ENCODE measurements at places on chromosomes 4 and X.

DNA sequence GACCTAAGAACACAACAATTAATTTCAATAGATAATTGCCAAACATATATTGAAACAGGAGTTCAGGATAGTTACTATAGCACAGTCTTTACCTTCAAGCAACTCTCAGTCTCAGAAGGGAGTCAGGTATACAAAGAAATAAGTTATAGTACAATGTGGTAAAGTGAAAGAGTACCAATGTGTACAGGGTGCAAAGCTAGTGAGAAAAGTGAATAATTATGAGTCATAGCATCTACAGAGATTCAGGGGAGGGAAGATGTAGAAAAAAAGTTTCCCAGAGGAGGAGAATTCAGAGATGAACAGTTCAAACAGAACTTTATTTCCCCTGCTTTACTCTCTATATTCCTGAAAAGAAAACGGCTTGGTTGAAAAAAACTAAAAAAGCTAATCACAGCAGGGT is 22.7 kb upstream of the DKK2 start:
- no peak for DNase-seq

DNA sequence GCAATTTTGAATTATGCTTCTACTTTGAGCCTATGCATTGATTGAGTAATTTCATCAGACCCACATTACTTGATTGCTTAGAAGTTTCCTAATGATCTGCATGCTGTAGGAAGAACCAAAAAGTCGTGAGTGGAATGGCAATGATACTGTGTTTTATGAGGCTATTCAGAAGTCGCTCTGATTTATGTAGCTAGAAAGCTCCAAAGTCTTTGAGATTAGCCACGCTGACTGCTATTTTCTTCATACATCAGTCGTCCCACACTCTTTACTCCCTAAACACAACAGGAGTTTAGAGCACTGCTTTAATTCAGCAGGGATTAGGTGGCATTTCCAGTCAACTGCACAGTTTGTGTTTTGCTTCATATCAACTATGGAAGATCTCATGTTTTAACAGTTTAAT is 4.1 kb downstream of the GRID2 start:
- no peak for DNase-seq

DNA sequence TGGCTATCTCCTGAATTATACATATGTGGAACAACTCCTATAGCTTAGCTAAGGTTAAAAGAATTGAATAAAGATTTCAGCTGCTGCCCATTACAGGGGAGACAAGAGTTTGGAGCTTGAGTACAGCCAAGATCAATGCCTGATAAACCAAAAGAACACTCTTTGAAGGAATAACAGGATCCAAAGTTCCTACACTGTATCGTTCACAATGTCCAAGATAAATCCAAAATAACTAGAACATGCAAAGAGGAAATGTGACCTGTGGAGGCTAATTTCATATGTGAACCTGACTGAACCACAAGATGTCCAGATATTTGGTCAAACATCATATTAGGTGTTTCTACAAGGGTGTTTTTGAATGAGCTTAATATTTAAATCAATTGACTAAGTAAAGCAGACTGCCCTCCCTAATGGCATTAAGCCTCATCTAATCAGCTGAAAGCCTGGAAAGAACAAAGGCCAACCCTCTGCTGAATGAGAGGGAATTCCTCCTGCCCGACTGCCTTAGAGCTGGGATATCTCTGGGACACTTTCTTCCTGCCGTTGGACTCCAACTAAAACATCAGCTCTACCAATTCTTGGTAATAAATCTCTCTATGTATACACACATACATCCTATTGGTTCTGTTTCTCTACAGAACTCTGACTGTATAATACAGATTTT is 19.2 kb downstream of the RFC1 start:
- DNase-seq = no peak

GRCh38 chr4:7756561-7757355 is 182.9 kb downstream of the AFAP1 start:
- no peak for DNase-seq

DNA sequence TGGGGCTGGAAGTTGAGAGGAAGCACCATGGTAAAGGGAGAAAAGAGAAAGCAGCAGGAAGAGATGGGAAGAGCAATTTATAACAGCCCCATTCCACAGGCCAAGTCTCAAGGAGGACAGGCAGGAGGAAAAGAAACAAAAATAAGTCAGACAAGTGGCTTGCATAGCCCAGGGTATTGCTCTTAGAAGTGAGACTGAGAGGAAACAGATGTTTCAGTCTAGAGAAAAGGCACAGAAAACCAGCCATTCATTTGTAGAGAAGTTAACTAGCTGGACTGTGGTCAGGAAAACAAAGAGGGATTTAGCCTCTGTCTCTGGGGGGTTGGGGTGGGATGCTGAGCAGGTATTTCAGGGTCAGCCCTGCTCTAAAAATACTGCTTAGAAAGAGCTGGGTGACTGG is 175.0 kb upstream of the ARHGEF9 start:
- no peak for DNase-seq

- no peak for DNase-seq
Measured at GRCh38 chr4:22803512-22803911, 110.8 kb downstream of the GBA3 start.

DNA sequence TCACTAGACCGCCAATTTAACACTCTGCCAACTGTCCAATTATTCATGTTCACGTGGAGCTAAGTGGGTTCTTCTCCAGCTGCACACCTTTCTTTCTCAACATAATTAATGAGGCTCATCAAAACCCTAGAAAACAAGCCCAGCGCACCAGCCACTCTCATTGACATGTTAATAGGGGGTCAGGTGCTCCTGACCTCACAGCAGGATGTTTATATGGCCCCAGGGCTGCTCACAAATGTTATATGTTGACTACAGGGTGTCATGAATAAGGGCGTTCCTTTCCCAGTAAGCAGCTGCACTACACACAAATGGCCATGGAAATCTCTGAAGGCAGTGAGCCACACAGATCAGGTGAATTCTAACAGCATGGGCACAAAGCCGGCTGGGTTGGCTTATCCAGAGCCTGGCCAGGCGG is 209.8 kb downstream of the MGST2 start:
- DNase-seq = no peak

- DNase-seq = no peak
Measured at GRCh38 chr4:57074744-57075143, 35.4 kb downstream of the IGFBP7 start.

- no peak for DNase-seq
Measured at GRCh38 chrX:80807606-80807991, 2.1 kb downstream of the BRWD3 start.

DNA sequence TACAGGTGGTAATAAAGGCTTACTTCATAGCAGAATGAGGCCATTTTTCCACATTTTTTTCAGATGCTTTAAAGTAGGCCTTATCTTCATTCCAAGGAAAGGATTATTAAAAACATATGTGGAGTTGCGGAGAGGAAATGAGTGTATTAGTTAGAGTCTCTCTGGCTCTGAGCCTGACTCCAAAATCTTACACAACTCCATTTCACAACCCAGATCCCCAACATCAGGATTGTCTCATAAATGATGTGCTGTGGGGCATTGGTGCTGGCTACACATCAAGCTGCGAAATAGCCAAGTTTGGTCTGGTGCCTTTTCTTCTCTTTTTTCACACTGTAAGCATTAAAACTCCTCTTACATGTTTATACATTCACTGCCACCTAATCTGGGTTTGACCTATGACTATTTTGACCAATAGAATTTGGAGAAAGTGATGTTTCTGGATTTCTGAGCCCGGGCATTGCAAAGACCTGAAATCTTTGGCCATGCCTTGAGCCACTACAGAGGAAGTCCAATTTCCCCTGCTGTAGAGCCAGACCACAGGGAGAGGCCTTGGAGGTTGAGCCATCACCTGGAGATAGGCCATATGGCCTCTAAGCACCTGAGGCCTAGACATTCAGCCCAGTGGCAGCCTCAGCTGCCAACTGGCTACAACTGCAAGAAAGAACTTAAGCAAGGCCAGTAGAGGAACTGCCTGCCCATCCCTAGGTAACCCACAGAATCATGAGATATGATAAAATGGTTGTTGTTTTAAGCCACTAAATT is 16.7 kb upstream of the SOD3 start:
- no peak for DNase-seq

- DNase-seq = no peak
Measured at GRCh38 chr4:65747386-65747785, 77.1 kb upstream of the EPHA5 start.

DNA sequence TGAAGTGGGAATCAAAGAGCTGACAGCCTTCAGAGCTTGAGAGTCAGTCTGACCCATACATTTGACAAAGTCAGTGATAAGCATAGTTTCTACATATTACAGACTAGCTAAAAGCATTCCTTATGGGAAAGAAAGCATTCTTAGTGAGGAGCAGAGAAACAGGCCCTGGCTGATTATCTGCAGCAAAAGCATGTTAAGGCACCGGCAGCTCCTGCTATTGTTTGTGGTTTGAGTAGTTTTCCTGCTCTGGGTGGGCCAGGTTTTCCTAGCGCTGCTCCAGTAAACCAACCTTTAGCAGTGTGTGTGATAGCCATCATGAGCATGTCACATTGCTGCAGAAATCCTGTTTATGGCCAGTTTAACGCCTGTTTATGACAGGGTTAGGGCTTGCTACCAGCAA is 51.6 kb upstream of the WDR1 start:
- DNase-seq = no peak

- DNase-seq = no peak
Measured at GRCh38 chr4:99696801-99697200, 39.2 kb upstream of the C4orf54 start.

- DNase-seq = no peak
Measured at GRCh38 chr4:1099684-1100335, 13.6 kb downstream of the RNF212 start.

- DNase-seq = no peak
Measured at GRCh38 chr4:6257247-6258025, 12.2 kb upstream of the WFS1 start.

- no peak for DNase-seq
Measured at GRCh38 chrX:96692454-96692853, 7.8 kb downstream of the DIAPH2 start.

DNA sequence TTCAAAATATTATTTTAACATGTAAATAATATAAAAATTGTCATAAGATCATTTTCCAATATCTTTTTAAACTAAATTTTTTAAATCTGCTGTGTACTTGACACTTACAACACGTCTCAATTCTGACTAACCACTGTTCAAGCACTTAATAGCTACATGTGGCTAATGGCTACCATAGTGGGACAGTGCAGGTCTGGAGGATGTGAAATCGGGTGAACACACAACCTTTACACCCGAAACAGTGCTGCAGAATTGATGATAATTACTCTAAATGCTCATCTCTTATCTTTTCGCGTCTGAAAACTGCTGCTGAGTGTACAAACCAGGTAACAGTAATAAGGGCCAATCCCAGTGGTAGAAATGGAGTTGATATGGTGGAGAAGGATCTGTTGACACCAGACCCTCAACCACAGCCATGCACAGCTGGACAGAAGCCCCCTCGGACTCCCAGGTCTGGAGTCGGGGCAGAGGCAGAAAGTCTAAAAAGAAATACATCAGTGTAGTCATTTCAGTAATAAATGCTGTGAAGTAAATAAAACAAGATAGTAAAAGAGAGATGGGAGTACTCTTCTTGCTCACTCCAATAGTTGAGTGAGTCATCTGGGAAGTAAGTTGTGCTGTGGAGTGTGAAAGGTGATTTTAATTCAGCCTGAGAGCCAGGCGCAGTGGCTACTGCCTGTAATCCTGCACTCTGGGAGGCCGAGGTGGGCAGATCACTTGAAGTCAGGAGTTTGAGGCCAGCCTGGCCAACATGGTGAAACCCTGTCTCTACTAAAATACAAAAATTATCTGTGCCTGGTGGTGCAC is 150.0 kb downstream of the CBR4 start:
- no peak for DNase-seq

DNA sequence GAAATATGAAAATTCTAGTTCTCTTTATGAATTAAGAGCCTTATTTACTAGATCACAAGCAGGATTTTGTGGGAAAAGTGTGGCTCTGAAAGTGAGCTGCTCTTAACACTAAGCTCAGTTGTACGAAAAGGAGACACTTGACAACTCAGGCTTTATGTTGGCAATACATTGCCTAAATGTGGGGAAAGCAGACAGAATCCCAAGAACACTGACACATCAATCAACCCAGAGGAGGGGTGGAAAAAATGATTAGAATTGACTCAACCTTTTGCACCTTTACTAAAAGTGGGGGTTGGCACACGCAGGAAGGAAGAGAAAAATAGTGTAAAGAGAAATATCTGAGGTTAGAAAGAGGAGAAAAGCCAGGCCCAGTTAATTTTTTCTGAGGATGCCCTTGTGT is 61.6 kb downstream of the CHST7 start:
- DNase-seq = no peak

- DNase-seq = no peak
Measured at GRCh38 chr4:123819362-123820035, 422.9 kb downstream of the SPRY1 start.

DNA sequence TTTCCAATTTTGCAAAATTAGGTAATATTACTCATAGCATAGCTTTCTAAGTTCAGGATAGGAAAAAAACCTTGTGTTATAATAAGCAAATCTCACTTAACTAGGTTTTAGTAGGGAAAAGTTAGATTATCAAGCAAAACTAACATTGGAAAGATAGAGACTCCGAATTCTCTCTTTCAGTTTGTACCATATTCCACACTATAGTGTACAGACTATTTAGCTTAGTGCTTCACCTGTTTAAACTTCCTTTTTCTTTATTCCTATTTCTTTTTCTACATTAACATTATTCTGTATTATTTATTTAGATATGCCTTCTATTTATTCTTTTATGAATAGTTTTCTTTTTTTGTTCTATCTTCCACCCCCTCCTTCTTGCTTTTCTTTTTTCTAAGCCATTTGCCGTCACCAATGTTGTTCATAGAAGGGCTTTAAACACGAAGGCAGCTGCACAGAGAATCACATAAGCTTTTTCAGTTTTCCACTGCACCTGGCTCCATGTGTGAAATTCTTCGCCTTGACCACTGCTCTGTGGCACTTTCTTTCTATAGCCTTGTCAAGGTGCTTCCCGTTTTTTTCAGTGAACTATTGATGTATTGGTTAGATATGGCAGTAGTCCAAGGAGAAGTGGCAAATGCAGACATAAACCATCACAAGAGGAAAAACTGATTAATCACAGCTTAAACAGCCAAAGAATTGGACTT is 8.5 kb downstream of the PCDH10 start:
- no peak for DNase-seq

- DNase-seq = no peak
Measured at GRCh38 chrX:1511829-1512228, 25.2 kb downstream of the P2RY8 start.

DNA sequence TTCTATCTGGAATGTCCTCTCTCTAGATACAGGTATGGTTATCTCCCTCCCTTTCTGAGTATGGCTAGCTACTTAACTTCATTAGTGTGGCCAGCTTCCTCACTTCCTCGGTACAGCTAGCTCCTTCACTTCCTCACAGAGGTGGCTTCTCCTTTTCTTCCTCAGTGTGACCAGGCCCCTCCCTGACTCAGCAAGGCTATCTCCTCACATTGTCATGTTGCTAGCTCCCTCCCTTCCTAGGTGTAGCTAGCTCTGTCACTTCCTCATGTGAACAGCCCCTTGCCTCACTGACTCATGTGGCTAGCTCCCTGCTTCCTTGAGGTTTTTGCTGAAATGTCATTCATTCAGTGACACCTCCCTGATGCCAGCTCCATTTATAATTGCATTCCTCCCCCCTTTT is 67.3 kb upstream of the DDIT4L start:
- DNase-seq = no peak

GRCh38 chr4:14383652-14384051 is 618.6 kb upstream of the CPEB2 start:
- DNase-seq = no peak

GRCh38 chrX:18714910-18715309 is 7.5 kb downstream of the PPEF1 start:
- DNase-seq = no peak

GRCh38 chr4:27398631-27399310 is 538.1 kb downstream of the STIM2 start:
- DNase-seq = no peak

Data from anterior cingulate cortex (tissue), 58 donors.